ENCODE measurements at places on chromosomes 13 and 19. TPM values are rescaled to one million over a fixed set of nuclear protein-coding genes. Genes with fewer than 3 reads are reported as not detected.

DNA sequence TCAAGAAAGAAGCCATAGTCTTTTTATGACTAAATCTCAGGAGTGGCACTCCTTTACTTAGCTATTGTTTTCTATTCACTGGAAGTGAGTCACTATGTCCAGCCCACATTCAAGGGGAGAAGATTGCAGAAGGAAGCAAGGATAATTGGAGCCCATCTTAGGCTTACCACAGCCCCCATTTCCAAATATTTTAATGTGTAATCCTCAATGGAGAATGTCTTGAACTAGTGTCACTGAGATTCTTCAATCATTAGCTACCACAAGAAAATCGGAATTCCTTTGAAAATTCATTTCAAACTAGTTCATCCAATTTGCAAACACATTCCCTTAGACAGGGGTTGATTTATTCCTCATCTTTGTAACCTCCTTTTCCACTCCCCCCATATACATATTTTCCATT is 84.7 kb downstream of the DLEU7 start:
- DNase-seq = no peak
- H3K4me3 ChIP-seq = no peak overlapping the region
- H3K27me3 ChIP-seq = peaks cover 8% of the 10 kb centered on the region
- H3K36me3 ChIP-seq = peaks cover 5% of the 10 kb centered on the region
- H3K4me1 ChIP-seq = peaks cover 12% of the 10 kb centered on the region

DNA sequence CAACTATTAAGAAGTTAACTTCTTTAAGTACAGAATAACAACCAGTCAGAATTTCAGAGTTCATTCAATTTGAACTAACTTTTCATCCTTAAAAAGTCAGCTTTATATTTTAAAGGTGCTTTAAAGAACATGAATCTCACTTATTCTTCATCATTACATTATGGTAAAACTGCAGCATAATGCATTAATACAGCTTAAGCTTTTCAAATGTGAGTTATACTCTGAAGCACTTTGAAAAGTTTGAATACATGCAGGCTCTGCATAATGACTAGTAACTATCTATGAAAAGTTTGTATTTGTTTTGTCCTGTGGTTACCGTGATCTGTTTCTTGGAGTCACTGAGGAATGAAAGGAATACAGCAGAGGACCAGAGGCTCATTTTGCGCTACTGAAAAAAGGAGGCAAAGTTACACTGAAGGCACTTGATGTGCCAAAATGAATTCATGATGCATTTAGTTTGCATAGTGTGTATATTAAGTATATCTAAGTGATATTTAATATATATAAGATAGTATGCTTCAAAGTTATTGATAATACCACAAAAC is 4.1 kb downstream of the PCDH17 start:
- peaks cover 37% of the 10 kb centered on the region for H3K27me3 ChIP-seq
- H3K27ac ChIP-seq = no peak overlapping the region
- H3K4me3 ChIP-seq = no peak overlapping the region
- DNase-seq = no peak

DNA sequence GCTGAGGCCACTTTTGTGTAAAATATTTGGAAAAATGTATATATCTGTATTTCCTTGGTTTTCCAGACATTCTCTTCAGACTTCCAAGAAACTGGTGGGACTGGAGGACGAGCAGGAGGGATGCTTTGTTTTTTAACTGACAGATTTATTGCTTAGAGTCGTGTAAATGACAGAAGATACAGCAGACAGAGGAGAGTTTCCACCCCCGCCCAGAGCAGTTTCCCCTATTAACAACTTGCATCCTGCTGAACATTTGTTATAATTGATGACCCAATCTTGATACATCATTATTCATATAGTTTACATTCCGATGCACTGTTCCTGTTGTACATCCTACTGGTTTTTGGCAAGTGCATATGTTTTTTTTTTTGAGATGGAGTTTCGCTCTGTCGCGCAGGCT is 7.1 kb upstream of the DOCK6 start:
- peaks cover 4% of the 10 kb centered on the region for H3K4me1 ChIP-seq
- peaks cover 3% of the 10 kb centered on the region for H3K36me3 ChIP-seq
- H3K27ac ChIP-seq = no peak overlapping the region
- DNase-seq = no peak

ZNF560 gene
- total RNA-seq = not detected
